ENCODE measurements at places on chromosomes 13 and 19. TPM values are rescaled to one million over a fixed set of nuclear protein-coding genes. Genes with fewer than 3 reads are reported as not detected.

DZIP1 gene
- total RNA-seq: 42.4 TPM

CGB3 gene
- not detected for total RNA-seq

RNF17 gene
- total RNA-seq: not detected

SH2D3A gene
- total RNA-seq: 0.52 TPM

DNA sequence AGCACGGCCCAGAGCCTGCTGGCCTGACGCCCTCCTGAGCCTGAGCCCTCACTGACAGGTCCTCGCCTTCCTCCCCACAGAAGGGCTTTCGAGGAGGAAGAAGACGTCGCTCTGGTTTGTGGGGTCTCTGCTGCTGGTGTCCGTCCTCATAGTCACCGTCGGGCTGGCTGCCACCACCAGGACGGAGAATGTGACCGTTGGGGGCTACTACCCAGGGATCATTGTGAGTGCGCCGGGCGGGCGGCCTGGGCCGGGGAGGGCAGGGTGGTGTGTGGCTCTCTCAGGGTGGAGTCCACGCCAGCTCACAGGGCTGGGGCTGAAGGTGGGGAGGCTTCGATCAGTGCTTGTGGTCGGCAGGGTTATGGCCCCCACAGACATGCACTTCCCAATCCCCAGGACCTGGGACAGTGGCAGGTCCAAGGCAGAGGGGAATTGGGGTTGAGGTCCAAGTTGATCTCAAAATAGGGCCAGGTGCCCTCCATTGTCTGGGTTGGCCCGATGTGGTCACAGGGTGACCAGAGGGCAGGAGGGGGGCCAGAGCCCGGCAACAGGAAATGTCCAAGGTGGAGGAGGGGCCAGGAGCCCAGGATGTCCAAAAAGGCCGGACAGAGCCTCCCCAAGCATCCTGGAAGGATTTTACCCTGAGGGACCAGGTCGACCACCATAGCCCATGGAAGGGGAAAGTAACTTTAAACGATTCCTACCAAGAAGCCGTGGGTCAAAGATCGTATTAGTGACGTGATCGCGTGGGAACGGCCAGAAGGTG, 7.2 kb downstream of the TMEM255B start:
- no peak for DNase-seq

DNA sequence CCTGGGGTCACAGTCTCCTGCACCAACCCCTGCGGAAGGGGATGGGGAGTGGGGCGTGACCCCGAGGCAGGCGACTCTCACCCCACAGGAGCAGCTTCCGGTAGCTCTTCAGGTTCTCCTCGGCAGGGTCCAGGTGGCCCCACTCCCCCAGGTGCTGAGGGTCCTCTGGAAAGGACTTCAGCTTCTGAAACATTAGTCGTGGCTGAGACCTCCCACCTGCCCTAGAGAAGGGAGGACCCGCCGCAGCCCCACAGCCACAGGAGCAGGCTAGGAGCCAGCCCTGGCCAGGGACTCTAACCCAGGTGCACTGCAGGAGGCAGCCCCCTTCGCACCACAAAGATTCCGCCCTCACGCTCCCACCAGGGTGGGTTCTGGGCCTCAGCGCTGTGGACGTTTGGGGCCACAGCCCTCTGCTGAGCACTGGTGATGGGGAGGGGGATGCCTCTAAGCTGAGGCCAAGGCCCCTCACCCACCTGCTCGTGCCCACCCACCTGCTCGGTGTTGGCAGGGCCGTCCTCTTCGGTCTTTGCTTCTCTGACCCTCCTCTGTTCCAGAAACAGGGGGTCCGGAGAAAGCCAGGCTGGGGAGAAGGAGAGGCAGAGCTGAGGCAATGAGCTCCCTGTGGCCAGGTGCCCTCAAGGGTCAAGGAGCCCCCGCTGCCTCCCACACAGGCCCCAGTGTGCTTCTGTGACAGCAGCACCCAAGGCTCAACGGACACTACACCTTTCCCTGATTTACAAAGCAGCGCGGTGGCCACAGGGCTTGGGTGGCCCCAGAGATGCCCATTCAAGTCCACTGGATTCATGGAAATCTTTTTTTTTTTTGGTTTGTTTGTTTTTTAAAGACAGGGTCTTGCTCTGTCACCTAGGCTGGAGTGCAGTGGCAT, 11.0 kb downstream of the ZSCAN18 start:
- DNase-seq: peak; percentile 41

- no peak for DNase-seq
These were observed 152.4 kb downstream of the DCLK1 start for GRCh38 chr13:35978607-35979316.

GRCh38 chr13:36665630-36666029, 8.2 kb upstream of the SERTM1 start:
- DNase-seq: no peak

DNA sequence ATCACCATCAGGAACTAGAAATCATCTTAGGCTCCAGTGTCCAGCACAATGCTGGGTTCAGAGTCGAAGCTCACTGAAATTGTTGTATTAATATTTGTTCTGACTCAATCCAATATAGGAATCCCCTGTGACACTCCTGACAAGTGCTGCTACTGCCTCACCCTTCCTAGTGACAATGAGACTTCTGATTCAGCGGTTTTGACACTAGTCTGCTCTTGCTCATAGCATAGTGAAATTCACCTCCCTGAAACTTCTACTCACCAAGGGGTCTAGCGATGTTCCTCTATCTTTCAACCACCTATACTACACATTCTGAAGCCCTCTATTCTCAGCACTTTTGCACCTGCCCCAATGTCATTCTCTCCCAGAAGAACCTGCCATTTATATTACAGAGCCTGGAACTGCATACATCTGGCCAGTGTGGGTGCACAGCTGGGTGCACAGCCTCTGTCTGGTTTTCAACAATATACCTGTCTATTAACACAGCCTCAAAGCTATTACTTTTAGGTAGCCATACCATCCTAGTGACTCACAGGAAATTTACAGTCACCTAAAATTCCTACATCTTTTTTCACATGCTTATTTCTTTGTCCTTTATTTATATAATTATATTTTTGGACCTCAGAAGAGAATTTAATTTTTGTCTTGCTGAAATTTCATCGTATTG, 88.3 kb downstream of the DOCK9 start:
- no peak for DNase-seq

GRCh38 chr13:19156013-19156825, 25.4 kb downstream of the TUBA3C start:
- no peak for DNase-seq

GRCh38 chr13:40189898-40190630, 476.4 kb downstream of the FOXO1 start:
- no peak for DNase-seq

GRCh38 chr19:44587963-44588770, 25.2 kb upstream of the IGSF23 start:
- no peak for DNase-seq

GRCh38 chr13:39822437-39822836, 167.0 kb downstream of the COG6 start:
- DNase-seq: no peak

DNA sequence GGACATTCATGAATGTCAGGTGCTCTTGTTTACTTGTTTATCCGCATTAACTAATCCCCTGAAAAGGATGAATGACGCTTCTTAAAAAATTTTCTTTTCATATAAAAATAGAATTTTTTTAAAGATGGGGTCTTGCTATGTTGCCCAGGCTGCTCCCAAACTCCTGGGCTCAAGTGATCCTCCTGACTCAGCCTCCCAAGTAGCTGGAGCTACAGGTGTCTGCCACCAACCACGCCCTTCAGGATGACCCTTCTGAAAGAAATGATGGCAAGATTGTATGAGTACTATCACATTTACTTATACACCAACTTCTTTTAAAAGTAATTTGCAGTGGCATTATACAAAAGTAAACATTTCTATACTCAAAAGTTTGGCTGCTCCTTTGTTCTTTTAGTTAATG, 6.2 kb upstream of the EBPL start:
- no peak for DNase-seq

- DNase-seq: peak; percentile 94
These were observed 21.2 kb downstream of the DEDD2 start for GRCh38 chr19:42196011-42197001.
